ENCODE measurements at places on chromosomes 6 and 20.

DNA sequence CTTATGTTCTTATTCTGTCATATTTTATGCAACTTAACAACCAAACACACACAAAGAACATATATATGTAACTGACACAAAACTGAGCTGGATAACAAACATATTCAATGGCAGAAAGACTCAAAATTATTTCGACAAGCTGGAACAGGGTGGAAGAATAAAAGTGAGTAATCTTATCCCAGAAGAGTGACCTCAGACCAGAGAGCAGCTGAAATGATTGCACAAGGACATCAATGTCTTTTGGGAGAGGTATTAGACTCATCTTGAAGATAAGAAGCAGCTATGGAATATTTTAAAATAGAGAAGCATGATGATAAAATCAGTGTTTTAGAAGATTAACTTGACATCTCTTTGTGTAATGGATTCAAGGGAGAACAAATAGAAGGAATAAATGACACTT lies 191.6 kb upstream of the PRDM1 start:
- DNase-seq = peak; percentile 37

DNA sequence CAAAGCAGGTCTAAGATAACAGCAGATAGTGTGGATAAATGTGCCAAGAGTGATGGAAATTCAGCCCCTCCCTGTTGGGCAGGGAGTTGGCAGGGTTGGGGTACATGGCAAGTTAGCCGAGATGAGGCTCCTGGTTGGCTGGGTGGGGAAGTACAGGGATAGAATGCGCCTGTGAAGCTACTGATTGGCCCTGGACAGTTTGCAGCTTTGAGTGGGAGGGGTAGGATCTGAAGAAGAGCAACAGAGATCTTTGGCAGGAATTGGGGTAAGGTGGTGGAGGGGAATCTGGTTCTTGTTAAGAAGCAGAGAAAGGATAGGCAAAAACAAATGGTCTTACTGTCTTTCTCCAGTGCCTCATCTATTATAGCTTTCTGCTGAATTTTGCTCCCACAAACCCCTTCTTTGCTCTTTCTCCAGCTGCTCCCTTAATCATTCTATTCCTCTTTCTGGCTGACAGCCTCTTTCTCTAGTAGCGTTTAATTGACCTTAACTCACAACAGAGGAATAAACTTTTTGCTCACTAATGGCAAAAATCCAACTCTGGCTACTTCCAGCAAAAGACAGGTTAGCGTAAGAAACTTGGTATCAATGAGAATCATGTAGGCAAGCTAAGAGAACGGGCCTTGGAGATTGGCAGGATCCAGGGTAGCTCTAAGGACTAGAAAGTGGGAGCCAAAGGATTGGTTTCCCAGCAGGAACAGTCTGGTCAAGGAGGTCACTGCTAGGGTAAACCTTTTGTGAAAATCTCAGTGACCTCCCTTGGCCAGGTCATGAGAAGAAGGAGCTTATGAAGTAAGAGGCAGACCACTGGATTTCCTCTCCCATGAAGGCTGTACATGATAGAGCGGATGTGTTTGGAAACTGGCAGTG lies 86.3 kb upstream of the CARMIL1 start:
- DNase-seq = peak; percentile 90

DNA sequence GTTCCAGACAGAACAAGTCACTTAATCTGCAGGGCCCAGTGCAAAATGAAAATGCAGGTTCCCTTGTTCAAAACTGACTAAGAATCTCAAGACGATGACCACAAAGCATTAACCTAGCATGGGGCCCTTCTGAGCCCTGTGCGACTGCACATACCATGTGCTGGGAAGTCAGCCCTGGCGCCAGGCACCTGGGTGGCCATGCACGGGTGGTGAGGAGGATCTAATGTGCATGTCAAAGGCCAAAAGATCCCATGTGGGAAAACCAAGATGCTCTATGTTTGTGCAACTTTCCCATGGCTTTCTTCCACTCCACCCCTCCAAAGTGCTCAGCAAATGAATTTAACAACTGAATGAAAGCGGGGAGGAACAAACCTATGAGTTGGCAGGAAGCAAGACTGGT lies 33.5 kb upstream of the NXT1 start:
- no peak for DNase-seq

GRCh38 chr6:36099869-36100483 lies 30.3 kb upstream of the MAPK13 start:
- no peak for DNase-seq

DNA sequence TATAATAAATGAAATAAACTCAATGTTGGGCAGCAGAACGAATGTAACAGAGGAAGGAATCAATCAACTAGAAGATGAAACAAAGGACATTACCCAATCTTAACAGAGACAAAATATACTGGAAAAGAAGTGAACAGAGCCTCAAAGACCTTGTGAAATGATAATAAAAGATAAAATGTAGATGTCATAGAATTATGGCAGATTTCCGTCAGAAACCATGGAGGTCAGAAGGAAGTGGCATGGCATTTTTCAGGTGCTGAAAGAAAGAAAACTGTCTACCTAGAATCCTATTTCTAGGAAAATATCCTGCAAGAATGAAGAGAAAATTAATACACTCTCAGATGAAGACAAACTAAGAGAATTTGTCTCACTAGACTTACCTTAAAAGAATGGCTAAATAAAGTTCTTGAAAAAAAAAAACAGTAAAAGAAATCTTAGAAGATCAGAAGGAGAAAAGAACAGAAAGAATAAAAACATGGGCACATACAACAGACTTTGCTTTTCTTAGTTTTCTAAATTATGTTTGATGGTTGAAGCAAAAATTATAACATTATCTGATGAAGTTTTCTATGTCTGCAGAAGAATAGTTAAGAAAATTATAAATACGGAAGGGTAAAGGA lies 23.4 kb upstream of the ZBTB2 start:
- DNase-seq = no peak

GRCh38 chr20:61673152-61673847 lies 392.4 kb downstream of the TAF4 start:
- DNase-seq = no peak

DNA sequence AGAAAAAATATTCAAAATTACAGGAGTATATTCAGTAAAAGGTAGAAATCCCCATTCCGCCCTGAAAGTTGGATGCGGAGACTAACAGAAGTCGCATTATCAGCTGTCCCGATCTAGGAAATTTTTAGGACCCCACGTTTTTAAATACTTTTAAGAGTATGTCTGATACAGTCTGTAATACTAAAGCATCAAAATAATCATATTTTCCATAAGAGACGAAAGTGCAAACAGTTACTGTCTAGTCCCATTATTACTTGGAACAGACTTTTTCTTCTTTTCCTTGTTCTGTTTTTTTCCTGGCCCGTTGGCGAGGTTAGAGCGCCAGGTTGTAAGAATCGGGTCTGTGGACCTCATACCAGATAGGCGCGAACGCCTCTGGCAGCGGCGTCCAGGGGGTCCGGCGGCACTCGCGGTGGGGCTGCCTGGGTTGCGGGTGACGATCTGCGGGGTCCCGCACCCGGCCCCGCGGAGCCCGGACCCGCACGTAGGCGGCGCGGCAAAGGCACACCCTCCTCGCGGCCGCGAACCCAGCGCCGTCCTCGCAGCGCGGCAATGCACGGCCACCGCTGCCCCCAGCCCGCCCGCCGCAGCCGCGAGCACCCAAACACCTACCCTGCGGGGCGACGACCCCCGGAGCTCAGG lies 460 bp downstream of the PLAGL1 start:
- no peak for DNase-seq

- DNase-seq = no peak
Measured at GRCh38 chr20:16671753-16672152, 58.1 kb upstream of the SNRPB2 start.

GRCh38 chr6:154508573-154509375 lies 1.7 kb downstream of the CNKSR3 start:
- no peak for DNase-seq

- DNase-seq = no peak
Measured at GRCh38 chr6:39282774-39283173, 31.4 kb downstream of the KCNK17 start.

DNA sequence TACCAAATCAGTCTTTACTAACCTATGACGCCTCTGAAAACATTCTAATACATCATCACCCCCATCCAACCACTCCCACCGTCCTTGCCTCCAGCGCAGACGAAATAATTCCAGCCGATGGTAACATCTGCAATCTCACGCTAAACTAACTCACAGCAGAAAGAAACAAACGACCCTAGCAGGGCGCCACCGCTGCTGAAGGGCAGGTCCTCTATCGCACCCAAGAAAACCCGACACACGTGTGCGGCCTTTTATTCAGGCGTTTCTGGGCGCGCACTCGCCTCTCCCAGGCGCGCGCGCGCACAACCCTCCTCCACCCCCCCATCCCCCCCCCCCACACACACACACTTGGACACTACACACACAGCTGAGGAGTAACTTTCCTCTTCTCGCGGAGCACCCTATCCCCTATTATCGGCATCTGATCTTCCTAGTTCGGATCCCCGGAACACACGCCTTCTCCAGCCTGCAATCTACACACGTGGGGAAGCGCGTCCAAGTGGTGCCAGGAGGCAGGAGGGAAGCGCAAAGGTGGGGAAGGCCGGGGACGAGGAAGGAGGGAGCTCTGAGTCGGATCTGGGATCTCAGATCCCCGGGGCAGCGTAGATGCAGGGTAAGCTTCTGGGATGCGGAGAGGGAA lies 1.4 kb downstream of the GFOD1 start:
- DNase-seq = no peak

- no peak for DNase-seq
Measured at GRCh38 chr6:151490996-151491395, 2.8 kb upstream of the CCDC170 start.

GRCh38 chr6:89299466-89299850 lies 15.6 kb downstream of the GABRR2 start:
- peak; percentile 19 for DNase-seq

DNA sequence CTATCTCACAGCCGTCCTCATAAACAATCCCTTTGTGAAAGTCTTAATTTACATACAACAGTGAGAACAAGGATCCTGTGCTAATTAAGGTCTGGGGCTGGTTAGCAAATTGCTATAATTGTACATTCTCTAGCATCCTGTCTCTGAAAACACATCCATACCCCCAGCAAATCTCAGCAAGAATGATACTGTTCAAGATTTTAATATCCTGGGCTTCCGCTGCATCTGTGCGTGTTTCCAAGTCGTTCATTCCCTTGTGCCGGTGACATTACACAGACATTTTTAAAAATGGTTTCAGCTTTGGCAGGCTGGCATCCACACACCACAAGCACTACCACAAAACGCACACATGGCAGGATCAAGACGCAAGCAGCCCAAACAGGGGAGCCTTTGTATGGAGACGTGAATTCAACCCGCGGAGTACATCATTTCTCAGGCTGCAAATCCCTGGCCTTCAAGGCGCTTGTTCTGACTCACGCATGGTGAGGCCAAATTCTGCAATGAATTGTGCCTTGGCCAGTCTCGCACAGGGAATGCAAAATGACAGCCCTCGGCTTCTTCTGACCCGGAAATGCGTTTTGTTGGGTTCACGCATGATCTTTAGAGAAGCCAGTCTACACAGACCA lies 20.3 kb downstream of the ZMYND8 start:
- DNase-seq = peak; percentile 93

GRCh38 chr6:118313208-118313607 lies 234.9 kb upstream of the PLN start:
- DNase-seq = no peak

- peak; percentile 89 for DNase-seq
Measured at GRCh38 chr6:82363428-82364086, at the start of gene TPBG. Gene TPBG (plus strand): TSS chr6:82363817. CDS start chr6:82364962, 1,145 bp downstream.

GRCh38 chr20:62235777-62236157 lies 2.6 kb upstream of the OSBPL2 start:
- DNase-seq = no peak

GRCh38 chr20:30500829-30501440 lies 756.5 kb upstream of the DEFB115 start:
- no peak for DNase-seq

DNA sequence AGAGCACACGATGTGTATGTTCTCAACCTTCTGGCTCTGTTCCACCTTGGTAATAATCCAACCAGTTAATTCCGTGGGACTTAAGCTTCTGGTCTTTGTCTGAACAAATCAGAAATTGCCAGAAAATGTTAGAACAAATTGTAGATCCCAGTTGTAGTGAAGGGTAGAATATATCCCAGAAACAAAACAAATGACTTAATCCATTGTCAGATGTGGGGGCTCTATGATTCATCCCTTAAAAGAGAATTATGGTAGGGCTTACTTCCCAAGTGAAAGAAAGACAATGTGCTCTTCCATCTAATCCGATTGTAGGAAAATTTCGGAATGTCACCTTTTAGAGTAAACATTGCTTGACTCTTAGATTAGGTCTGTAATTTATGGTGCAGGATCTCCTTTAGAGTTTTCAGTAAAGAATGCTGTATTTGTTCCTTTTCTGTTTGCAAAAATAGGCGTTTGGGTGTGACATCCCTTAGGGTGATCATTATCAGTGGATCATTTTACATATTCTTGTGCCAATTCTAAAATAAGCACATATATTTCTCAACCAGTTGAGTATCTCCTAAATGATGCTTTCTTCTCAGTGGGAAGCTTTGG lies 234.5 kb upstream of the ZNF217 start:
- peak; percentile 98 for DNase-seq

DNA sequence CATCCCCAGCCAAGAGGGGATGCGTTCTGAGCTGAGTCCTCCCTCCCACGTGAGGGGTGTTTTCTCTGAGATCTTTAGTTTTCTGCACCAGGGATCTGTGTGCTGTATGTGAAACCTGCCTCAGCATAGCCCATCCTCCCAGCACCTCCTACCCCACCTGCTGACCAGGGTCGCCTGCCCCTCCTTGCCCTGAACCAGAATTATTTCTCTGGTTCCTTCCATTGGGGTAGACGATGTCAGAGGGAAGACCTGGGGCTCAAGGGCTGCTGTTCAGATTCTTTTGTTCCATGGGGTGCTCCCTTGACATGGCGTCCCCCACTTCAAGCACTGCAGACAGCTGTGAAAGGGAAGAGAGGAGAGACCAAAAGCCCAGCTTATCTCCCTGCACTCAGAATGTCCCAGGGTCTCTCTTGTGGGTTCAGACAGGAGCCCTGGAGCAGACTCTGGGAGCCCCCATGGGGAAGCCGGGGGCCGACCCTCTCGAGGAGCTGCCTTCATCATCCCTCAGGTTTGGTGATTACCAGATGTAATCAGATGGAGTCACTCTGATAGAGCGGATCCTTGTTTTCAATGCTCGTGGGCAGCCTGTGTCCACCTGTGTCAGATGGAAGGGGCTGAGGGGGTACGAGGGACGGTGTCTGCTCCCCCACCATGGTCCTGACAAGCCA lies 74.3 kb downstream of the ERMARD start:
- no peak for DNase-seq

DNA sequence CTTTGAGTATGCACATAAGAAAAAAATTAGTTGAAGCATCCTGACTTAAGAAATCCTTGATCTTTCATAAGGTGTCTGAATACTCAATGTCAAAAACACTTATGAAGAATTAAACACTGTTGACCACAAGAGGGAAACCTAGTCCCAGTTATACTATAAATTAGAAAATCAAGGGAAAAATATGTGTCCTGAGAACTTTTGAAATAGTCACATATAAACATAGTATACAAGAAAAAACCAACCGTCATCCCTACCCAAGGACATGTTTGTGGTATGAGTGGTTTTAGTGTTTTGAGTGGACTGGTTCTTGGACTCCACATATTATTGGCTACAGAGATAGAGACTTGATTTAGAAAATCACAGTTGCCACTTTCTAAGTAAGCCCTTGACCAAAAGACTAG lies 7.6 kb upstream of the HLA-DRA start:
- peak; percentile 43 for DNase-seq

GRCh38 chr20:48149902-48150301 lies 364.6 kb upstream of the SULF2 start:
- DNase-seq = no peak

- no peak for DNase-seq
Measured at GRCh38 chr6:62971976-62972658, 239.2 kb upstream of the FKBP1C start.

GRCh38 chr6:112215488-112216284 lies 38.7 kb downstream of the LAMA4 start:
- no peak for DNase-seq

- peak; percentile 48 for DNase-seq
Measured at GRCh38 chr6:98946879-98947410, 801 bp downstream of the FBXL4 start.
